ENCODE measurements at places on chromosomes 2 and 18.

DNA sequence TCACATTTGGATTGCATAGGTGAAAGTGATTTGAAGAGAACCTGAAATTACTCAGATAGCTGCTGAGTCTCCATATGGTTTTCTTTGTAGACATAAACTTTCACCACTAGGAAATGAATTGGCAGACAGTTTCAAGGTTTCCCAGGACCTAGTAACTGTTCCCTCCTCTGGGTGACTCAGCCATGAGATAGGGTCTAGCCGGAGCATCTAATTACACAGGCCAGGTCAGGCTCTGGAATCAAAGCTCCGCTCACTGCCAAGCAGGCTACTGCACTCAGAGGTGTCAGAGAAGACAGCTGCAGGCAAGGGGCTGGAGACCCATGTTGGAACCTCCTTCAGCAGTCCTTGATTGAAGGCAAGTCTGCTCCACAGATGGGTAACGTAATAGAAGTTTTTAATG is 429.2 kb downstream of the TNS1 start:
- DNase-seq: no peak

DNA sequence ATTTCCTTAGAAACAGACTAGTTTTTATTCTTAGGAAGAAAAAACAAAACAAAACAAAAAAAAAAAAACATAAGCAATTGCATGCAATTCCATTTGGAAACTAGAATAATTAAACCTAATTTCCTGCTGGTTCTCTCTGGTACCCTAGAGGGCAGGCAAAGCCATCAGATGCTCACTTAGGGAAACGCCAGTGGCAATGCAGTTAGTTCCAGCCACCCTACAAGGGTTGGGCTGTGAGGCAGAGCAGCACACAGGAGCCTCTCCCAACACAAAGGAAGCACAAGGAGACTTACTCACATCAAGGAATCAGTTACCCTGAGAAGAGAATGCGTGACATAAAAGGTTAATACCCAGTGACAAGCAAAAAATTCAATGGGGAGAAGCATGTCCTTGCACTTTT is 28.8 kb downstream of the CCDC93 start:
- no peak for DNase-seq

DNA sequence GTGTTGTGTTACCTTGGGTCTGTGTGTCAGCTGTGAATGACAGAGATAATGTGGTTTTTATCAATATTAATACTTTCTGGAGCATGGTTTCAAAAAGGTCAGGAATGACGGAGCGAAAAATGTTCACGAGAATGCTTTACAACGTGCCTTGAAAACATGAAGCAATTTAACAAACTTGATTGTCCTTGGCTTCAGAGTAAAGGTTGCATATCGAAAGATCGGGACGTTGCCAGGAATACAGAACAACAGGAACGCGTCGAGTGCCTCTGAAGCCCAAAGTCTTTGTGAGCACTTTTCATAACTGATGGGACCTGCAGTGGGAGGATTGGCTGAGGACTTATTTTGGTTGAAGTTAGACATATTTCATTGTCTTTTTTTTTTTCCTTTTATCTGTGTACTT is 206.1 kb downstream of the ZNF407 start:
- DNase-seq: no peak

DNA sequence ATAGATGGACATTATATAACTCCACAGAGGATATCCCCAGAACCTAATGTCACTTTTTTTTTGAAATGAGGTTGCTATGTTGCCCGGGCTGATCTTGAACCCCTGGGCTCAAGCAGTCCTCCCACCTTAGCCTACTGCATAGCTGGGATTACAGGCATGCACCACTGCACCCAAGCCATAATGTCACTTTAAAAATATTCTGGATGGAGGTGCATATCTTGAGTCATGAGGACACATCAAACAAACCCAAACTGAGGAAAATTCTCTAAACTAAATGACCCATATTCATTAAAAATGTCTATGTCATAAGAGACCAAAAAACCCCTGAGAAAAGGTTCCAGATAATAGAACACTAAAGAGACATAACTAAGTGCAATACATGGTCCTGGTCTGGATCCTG is 36.3 kb downstream of the OSGEPL1 start:
- no peak for DNase-seq

DNA sequence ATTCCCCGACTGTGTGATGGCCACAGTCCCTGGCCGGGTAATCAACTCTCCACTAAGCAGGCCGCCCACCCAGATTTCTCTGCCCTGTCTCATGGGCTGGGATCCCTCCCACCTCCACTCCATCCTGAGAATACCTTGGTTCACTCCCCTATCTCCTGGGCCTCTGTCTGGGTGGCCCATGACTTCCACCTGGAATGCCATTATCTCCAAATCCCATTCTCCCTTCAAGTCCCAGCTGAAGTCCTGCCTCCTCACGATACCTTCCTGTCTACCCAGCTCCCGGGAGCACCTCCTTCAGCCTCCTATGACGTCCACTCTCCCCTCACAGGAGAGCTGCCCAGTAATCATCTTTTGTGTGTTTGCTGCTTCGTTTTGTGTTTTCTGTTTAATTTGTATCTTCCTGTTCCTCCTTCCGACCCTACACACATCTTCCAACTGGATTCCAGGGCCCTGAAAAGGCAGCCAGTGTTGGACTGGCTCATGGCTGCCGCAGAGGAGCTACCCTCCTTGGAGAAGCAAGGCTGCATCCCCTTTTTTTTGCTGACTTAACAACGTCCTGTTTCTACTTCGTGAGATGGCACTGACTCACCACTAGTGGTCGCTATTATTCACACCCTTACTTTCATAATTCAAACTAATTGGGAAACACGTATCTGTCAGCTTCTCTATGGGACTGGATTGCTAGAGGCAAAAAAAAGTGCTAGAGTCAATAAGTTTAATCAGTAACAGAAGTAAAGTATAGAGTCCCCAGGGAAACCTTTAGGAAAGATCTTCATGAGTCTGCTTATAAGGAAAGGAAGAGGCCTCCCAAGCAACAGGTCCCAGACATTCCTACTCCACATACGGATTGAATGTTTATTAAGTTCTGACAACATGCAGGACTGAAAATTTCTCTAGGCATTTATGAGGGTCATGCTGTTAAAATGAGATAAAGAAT is 171.9 kb upstream of the GATA6 start:
- no peak for DNase-seq

DNA sequence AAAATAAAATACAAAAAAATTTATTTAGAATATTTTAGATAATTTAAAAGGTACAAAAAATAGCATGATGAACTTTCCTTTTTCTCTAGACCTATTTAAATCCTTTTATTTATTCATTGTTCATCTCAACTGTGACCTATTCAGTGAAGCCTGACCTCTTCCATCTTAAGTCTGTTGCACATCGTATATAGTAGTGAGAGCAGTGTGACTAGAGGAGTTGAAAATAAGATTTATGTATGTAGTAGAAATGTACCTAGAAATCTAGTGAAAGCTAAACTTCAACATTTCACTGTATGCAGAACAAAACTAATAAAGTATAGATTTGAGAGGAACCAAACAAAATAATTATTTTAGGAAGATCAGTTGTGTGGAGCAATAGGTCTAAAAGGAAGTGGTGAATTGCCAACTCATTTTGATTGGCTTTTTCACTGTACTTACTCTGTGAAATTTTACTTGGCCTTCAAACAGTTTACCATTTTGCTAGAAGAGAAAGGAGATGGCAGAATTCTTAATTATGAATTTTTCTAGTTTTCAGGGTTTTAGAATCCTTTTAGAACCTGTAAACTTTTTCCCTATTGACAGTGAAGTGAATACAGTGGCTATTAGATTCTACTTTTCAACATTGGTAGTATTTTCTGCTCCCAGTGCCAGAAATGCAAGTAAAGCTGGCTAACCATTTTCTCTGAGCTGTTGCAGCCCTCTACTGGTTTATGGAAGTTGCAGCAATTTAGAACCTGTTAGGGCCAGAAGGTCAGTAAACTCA is 11.0 kb downstream of the ANKRD12 start:
- DNase-seq: no peak

- DNase-seq: no peak
Observed at GRCh38 chr2:145258903-145259579, 739.1 kb upstream of the ZEB2 start.

DNA sequence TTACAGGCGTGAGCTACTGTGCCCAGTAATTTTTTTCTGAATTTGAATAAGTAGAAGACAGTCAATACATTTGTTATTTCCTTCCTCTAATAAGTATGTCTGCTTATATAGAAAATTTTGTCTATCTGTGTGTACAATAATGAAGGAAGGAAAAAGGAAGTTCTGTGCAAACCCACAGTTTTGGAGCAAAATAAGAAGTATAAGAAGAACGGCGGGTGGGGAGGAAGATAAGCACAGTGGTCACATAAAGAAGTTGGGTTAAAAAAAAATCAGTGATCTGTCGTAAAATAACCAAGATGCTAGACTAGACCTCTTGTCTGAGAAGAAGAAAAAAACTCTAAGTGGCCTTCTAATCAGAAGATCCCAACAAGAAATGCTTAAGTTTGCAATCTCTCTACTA is 20.2 kb downstream of the MGAT4A start:
- no peak for DNase-seq

- no peak for DNase-seq
Observed at GRCh38 chr2:128727914-128728313, 409.2 kb upstream of the HS6ST1 start.

DNA sequence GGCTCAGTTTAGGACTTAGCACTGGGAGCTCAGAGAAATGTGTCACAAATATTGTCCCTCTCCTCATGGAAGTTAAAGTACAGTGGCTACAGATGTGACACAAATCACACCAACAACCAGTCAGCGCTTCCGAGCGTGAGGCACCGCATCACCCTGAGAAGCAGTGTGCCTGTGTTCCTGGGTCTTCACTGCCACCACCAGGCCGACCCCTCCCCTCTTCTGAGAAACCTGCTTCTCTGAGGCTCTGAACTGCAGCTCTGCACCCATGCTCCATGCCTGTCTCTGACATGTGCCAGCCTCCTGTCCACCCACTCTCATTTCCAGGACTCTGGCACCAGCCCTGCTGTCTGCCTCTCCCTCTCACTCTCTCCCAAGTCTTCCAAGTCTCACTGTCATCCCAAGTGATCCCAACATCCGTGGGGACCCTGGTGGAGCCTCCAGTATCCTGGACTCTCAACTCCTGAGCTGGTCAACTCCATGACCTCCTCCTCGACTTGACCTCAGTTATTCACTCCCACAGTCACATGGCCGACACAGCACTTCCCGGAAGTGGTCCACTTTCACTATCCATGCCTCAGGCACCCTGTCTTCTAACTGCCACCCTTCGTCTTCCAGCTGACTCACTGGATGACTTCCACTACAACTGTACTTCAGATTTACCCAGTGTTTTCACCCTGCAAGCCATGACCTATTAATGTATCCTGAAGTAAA is 73.5 kb downstream of the FBXO15 start:
- DNase-seq: no peak

All from activated T-cell treated with anti-CD3 and anti-CD28 coated beads for 24 hours (primary cell).